Stimulated activated CD4-positive, alpha-beta T cell treated with anti-CD3 and anti-CD28 coated beads, Interleukin-12 subunit alpha, Interleukin-12 subunit beta, amount 100 ng/mL, for 48 hours (primary cell): ENCODE measurements at places on chromosomes 12 and 14.

DNA sequence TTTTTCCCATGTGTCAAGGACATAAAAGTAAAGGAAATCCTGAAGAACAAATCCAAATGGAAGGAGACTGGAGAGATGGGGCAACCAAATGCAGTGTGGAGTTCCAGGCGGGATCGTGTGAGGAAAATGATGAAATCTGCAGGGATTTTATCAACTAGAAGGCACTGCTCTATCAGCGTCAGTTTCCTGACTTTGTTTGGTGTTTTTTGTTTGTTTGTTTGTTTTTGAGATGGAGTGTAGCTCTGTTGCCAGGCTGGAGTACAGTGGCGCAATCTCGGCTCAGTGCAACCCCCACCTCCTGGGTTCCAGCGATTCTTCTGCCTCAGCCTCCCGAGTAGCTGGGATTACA is 43.3 kb upstream of the GPR132 start:
- DNase-seq: no peak

- no peak for DNase-seq
These were observed 431.5 kb upstream of the OR4E1 start for GRCh38 chr14:22105006-22105623.

DNA sequence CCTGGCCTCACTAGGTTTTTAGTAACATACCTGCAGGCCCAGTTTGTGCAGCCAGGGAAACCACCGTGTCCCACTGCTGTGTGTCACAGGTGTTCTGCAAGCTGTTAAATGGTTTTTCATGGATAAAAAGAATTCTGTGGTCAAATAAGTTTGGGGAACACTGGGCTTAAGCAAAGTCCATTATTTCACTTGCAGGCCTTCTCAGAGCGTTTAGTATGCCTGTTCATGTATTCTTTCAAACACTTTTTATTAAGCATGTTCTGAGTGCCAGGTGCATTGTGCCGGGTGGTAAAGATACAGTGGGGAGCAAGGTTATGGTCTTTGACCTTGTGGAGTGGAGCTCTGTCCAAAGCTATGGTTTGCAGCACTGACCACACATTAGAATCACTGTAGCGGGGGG is 7.4 kb downstream of the RNFT2 start:
- no peak for DNase-seq

DNA sequence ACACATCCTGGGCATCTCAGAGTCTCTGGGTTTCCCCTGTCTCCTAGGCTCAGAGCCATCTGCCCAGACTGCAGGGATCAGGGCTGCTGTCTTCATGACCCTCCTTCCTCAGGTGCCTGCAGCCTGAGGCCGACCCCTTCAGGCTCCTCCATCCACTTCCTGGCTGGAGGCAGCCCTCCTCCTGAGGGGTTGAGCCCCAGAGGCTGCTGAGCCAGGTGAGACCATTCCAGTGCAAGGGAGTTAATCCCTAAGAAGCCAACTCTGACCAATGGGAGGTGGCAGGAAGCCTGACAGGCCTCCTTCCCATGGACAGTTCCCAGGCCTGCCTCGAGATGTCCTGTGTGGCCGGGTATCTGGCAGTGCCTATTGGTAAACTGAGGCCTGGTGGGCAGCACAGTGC is 8.4 kb upstream of the PPP4R4 start:
- DNase-seq: no peak

- DNase-seq: no peak
These were observed 131.1 kb upstream of the FBXO33 start for GRCh38 chr14:39563361-39563760.

DNA sequence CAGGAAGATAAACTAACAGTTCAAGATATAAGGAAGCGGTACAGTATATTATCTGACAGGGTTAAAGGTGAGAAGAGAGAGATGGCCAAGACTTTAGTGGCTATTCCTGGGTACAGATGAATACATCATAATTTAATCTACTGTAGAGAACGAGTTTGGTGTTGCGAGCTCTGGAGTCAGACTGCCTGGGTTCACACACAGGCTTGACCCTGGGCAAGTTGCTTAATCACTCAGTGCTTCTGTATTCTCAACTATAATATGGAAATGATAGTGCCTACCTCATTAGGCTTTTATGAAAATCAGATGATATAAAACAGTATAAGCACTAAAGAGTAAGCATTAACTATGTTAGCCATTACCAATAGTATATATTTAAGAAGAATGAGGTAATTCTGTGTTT is 3.5 kb downstream of the PPM1H start:
- DNase-seq: no peak
